Right forelimb (tissue), 1 donor: ENCODE measurements at places on chromosomes 16 and 17.
A peak's percentile ranks its signal among the peaks of the same experiment; 100 is the strongest.

GRCh38 chr16:86982912-86983311 lies 334.3 kb downstream of the C16orf95 start:
- no peak for DNase-seq

DNA sequence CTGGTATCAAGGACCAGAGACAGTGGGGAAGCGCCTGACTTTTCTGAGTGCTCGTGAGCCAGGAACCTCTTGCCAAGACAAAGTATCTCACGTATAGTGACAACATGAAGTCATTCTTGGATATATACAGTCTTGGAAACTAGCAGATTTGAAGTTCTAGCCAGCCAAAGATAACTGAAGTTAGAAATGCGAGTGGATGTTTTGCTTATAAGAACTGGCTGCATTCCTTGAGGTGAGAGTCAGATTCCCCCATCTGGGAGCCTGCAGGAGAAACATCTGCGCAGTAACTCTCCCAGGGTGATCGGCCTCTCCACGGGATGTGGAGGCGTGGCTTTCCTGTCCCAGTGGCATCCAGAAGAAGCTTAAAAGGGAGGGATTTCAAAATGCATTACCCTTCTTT lies 89.8 kb downstream of the SHISA6 start:
- peak; percentile 76 for DNase-seq

DNA sequence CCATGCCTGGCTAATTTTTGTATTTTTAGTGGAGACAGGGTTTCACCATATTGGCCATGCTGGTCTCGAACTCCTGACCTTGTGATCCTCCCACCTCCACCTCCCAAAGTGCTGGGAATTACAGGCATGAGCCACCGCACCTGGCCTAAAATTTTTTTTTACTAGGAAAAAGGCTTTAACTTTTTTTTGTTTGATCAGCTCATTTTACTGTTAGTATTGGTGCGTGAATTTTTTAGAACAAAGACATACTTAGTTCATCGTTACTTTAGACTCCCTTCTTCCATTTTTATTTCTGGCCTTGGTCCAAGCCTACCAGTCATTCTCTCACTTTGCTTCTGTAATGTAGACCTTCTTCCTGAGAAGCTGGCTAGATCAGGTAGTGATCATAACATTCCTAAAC lies 25.4 kb upstream of the RAB11FIP4 start:
- DNase-seq = no peak

DNA sequence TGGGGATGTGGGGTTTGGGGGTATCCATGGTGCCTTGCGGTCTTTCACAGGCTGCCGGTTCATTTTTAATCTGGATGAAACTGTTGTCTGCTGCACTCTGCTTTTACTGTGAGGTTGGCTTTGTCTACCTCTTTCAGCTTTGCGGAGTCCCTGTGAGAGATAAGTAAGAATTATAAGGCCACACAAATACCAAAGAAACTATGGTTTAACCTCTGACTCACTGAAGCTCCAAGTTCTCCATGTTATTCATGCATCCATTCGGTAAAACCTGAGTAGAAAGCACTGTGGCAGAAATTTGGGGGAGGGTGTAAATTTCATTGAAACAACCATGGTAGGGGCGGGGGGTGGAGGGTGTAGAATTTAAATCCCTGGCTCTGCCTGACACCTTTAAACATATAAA lies 30.5 kb downstream of the KIAA0753 start:
- no peak for DNase-seq

GRCh38 chr17:75876938-75877751 lies 1.2 kb downstream of the TRIM47 start:
- DNase-seq = peak; percentile 99

GRCh38 chr16:2775131-2775716 lies 1.9 kb downstream of the ELOB start:
- no peak for DNase-seq

DNA sequence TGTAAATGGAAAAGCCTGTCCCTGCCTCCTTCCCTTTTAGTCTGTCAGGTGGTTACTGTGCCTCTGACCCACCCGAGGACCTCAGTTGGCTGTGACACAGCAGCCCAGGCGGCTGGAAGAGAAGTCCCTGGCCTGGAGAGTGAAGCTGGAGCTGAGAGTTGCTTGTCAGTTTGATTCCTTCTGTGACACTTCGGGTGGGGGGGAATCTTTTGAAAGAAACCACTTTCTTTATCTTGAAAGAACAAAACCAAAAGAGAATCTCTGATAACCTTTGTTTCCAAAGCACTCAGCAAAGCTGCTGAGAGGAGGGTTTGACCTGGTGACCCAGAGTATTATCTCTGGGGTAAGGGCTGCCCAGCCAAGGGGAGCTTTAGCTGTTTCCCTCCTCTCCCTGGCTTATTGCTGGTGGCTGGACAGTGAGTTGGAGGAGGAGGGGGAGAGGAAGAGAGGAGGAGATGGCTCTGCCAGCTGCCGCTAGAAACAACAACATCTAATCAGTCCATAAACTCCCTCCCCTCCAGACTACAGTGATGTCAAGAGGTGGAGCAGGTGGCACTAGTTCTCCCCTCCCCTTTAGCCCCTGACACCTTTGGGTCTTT lies 34.0 kb downstream of the YPEL2 start:
- DNase-seq = no peak
